ENCODE measurements at places on chromosomes 3 and 15.

- DNase-seq: no peak
Measured at GRCh38 chr3:23843869-23844268, 38.1 kb downstream of the UBE2E1 start.

DNA sequence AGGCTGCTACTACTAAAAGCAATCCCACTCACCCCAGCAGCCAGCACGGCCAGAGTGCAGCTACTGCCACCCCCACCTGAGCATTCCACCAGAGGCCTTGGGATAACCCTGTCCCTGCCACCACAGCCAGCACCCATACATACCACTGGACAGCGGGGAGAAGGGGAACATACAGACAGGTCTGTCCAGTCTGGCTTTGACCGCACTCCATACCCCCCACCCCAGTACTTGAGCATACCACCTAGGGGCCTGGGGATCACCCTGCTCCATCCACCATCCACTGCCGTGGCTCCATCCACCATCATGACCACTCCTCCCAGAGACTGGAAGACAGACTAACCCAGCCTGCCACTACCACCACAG is 210.1 kb downstream of the ATP8B4 start:
- DNase-seq: no peak

DNA sequence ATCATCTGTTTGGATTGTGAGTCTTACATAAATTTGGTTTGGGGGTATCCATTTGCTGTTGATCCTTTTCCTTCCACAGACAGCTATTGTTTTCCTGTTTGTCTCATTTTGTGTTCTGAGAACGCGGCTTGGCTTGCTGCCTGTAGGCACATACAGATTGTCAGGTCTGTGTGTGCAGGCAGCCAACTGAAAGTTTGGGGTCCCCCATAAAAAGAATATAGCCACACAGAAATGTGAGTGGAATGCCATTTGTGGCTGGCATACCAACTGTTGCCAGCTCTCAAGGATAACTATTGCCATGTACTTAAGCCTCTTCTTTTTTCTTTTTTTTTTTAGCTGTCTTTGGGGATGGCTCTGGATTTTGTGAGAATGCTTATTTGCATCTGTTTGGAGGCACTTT is 1308.0 kb downstream of the ROBO1 start:
- DNase-seq: no peak

GRCh38 chr3:53181024-53181371 is 20.0 kb downstream of the PRKCD start:
- DNase-seq: no peak

- no peak for DNase-seq
Measured at GRCh38 chr3:125107363-125107762, 51.6 kb upstream of the HEG1 start.

GRCh38 chr3:16130066-16130465 is 44.4 kb upstream of the GALNT15 start:
- DNase-seq: peak; percentile 13

DNA sequence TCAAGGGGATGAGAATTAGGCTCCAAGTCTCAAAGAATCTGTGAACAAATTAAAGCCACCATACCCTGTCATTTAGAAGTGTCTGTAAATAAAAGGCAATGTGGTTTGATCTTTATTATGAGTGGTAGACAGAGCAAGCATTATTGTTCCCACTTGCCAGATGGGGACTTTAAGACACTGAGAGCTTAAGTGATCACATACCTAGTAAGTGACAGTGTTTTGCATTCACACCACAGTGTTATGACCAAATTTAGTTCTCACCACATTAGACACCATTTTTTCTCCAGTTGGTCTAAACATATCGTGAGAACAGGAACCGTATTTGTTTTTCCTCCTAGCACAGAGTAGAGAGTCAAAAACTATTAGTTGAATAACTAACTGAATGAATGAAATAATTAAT is 13.2 kb upstream of the ZBED2 start:
- no peak for DNase-seq

GRCh38 chr3:23105048-23105447 is 98.1 kb upstream of the UBE2E2 start:
- DNase-seq: no peak

- no peak for DNase-seq
Measured at GRCh38 chr3:40720341-40720740, 195.6 kb downstream of the ZNF621 start.

- no peak for DNase-seq
Measured at GRCh38 chr3:196883361-196883760, 15.6 kb downstream of the SENP5 start.

GRCh38 chr3:169812332-169813235 is at the start of the genes LRRC34 and LRRIQ4:
TSS of gene LRRC34 (minus strand) at chr3:169812904. CDS start at chr3:169812548, 356 bp downstream.
TSS of gene LRRIQ4 (plus strand) at chr3:169812870. CDS start at chr3:169821922, 9,052 bp downstream.
- DNase-seq: no peak

DNA sequence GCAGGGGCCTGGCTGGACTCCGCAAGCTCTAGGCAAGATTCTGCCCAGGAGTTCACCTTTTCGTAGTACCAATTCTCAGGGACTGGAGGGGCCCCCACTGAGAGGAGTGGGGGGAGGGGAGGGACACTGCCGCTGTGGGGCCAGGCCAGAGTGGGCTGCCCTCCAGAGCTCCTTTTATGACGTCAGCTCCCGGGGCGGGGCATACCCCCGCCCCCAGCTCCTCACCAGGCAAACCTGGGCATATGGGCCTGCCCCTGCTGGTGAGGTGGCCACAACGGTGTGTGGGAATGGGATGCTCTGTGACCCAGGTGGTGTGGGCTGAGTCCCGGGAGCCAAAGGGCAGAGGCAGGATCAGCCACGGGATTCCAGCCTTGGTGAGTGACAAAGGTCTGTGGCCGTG is 3.3 kb downstream of the DNAJB8 start:
- DNase-seq: no peak

- no peak for DNase-seq
Measured at GRCh38 chr15:73325191-73325861, 43.4 kb downstream of the HCN4 start.

GRCh38 chr3:13886593-13887129 is 6.8 kb upstream of the WNT7A start:
- DNase-seq: no peak

DNA sequence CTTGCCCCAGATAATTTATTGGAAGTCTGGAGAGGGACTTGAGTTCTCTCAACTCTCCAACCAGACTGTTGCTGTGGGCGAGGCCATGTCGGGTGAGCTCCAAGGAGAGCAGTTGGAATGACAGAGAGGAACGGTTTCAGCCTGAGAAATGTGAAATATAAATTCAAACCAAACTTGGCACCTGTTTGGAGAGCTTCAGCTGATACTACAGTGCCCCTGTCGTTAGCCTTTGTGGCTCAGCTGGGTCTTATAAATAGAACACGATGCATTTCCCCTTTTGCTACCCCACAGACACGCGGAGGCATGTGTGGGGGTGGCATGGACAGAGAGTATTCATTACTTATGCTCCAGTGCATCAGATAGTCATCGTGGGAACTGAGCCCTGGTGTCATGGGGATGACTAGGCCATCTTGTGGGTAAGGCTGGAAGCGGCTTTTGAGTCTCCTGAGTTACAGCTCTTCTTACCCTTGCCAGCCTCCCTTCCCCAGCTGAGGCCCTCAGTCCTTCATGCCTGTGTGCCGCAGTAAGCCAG is 15.6 kb downstream of the SMAD3 start:
- no peak for DNase-seq

- DNase-seq: no peak
Measured at GRCh38 chr15:75056036-75056435, 32.6 kb downstream of the PPCDC start.

All from NCI-H446 (cell line).